ENCODE measurements at places on chromosomes 3 and 15.

DNA sequence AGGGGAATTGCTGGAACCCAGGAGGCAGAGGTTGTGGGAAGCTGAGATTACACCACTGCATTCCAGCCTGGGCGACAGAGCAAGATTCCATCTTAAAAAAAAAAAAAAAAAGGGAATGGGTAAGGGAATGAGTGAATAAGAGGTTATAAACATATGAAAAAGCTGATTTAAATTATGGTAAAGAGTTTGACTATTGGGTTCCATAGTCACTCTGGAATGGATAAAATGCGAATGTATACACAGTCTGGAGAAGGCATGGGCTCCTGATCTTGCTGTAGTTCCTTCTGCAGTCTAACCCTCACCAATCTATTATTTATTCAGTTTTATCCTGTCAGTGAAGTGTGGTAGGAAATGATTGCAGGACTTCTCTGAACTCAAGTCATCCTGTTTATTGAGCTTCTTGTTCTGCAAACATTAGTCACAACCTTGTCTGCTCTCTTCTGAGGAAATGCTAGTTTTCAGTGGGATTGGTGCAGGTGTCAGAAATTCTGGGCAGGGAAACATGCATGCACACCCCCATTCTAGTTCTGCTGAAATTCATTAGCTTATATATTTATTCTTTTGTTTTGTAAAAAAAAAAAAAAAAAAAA lies 190.9 kb upstream of the CFAP20DC start:
- no peak for DNase-seq

GRCh38 chr3:11625376-11626083 lies 18.2 kb downstream of the VGLL4 start:
- DNase-seq: no peak

- no peak for DNase-seq
Observed at GRCh38 chr3:12659316-12660015, 4.5 kb downstream of the RAF1 start.

GRCh38 chr15:47820057-47820746 lies 102.9 kb downstream of the SEMA6D start:
- DNase-seq: no peak

DNA sequence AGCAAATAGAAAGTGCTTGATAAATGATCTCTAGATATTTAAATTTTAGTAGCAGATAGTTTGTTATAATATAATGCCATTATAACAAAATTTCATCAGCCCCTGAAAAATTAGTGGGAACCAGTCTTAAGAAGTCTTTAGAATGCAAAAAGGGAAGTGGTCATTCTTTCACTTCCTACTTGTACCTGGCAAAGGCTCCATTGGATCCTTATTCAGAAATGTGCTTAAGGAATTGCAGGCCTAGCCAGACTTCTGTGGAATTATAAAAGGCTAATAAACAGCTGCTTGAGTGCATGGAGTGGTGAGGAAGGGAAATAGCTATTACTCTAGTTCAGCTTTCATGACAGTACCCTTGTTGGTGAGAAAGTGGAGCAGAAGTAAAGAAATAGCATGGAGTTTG lies 24.2 kb downstream of the PPM1L start:
- DNase-seq: no peak

- DNase-seq: no peak
Observed at GRCh38 chr3:64892671-64893309, 205.0 kb upstream of the ADAMTS9 start.

DNA sequence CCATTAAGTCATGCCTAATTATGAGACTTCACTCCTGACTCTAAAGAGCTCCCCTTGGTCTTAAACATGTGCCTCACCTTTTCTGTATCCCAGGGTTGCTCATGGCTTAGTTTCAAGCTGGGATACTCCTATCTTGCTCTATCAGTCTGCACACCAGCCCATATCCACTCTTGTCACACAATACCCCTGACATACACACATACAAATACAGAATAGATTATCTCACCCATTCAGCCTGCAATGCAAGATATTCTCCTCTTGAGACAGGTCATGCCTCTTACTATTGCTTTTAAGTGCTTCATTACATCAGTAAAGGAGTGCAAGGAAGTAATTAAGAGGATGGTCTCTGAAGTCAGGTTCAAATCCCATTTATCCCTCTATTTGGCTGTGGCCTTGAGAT lies 587.3 kb downstream of the IGSF11 start:
- no peak for DNase-seq

All from breast epithelium (tissue), 4 donors.